ENCODE measurements at places on chromosomes 5 and 9.

DNA sequence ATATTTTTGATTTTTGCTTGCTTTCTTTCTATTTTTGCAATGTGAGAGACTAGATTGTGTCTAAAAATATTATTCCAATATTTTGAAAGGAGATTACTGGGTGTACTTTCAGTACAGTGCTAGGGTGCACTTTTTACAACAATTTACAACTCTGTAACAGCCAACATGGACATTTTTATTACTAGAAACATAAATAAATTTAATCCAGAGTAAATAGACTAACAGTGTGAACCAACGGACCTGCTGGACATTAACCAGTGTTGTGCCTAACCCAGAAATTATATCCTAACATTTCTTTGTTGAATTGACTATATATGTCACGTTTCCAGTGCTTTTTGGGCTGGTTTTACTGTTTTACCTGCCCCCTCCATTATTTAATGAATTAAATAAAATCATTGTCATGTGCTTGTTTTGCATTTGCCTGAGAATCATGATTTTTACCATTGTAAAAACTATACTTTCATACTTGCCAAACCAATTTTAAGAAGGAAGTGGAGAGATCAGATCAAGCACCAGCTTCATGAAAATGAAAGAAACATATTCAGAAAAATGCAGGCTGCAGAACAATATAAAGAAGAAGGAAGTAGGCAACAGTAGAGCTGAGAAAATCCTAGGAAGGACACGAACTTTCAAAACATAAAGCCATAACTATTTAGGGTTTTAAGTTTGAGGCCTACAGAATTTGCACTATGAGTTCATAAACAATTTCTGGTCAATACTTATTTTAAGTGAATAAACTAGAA, 400.8 kb upstream of the PIK3R1 start:
- DNase-seq: no peak

DNA sequence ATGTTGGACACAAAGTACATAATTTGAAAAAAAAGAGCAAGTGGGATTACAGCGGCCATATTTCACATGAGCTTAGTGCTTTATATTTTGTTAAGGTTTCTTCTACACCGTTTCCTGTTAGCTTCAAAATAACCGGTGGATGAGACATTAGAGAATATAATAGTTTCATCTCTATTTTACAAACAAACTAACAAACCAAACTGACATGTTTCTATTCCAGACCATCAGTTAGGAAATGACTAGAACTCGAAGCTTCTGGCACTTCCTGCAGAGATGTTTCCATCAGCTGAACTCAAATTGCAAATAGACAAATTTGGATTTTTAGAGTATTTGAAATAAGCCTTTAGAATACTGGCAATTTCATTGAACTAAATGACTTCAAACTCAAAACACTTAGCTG, 86.5 kb downstream of the MTRR start:
- no peak for DNase-seq

- DNase-seq: no peak
Measured at GRCh38 chr9:87434366-87434765, 63.3 kb upstream of the DAPK1 start.

DNA sequence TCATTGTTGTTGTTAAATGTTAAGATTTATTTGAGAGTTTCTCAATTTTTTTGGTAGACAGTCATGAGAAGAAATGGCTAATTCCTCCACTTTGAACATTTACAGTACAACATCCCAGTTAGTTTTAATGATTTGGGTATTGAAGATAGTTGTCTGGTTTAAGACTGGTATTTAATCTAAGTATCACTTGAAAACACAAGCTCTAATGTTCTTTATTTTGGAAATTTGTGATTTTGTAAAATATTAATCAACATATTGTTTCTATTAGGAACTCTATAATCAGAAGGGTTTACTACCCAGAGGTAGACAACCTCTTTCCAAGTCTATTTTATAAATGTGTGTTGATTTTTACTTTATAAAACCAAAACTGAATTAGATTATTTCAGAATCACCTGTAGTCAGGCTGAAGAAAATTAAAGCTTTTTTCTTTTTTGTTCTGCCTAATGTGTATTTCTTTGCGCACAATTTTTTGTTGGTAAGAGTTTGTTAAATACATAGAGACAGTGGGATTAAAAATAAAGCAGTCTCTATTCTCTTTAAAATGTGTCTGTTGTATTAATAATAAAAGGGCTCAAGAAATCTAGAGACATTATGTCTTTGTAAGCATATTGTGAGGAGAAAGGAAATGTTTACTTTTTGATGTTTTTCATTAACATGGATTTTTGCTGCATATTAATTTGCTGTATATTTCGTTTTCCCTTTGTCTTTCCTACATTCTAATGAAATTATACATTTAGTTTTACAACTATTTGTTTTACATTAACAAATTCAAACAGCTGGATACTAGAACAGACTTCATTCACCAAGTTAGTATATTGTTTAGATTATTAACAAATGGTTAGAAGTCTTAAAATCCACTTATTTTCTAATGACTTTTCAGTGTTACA, 3.9 kb upstream of the PURA start:
- no peak for DNase-seq

DNA sequence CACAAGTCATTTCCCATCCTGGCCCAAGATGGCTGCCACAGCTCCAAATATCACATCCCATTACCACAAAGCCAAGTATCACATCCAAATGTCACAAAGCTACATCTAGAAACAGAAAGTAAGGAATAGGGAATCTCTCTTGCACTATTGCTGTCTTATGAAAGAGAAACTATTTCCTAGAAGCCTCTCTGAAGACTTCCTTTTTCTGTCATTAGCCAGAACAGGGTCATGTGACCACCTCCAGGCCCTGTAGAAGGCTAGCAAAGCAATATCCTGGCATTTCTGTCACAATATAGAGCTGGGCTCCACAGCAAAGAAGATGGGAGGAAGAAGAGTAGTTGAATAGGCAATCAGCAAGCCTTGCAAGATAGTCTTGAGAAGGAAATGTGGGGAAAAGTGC, 99.2 kb downstream of the SH3TC2 start:
- DNase-seq: no peak

DNA sequence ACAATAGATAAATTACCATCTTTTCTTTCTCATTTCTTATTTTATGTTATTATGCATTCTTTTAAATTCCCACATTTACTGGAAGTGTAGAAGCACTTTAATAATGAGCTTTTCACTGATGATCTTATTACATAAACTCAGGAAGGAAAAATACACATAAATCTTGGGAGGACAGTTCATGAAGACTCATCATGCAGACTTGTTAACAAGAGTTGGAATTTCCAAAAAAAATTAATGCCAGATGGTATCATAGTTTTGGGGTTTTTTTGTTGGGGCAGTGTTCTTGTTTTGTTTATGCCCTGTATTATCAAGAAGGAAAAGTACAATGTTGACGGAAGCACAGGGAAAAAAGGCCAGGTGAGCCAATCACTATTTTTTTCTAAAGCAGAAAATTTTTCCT, 35.1 kb downstream of the CEMIP2 start:
- no peak for DNase-seq

DNA sequence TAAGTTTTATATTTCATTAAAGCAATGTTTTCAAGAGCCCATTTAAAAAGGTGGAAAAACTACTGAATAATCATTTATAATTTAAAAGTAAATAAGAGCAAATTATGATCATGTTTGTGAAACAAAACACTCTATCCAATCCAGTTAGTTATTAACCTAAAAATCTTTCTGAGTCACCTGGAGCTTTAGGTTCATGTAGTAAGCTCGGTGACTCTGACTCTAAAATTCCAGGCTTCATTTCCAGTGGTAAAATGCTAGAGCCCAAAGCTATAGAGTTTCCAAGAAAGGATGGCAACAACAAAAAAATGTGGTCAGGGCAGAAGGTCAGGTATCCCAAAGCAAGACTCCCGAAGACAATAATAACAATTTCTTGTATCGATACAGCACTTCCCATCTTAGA, 76.1 kb upstream of the SPOCK1 start:
- no peak for DNase-seq

GRCh38 chr9:87605676-87606075, 108.0 kb downstream of the DAPK1 start:
- DNase-seq: no peak

DNA sequence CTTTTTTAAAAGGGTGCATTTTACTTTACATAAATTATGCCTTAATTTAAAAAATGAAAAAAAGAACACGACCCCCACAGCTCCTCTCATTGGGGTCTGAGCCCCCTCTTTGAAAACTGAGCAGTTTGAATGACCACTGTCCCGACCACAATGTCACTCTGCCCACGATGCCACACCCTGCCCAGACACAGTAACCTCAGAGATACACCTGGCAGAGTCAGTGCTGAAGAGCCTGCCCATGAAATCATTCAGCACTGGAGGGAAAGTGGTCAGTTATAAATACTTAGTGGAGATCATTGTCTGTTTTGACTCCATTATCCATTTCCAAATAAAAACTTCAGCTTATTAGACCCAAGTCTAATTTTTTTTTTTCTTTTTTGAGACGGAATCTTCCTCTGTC, 49.3 kb downstream of the DNAJC21 start:
- no peak for DNase-seq

DNA sequence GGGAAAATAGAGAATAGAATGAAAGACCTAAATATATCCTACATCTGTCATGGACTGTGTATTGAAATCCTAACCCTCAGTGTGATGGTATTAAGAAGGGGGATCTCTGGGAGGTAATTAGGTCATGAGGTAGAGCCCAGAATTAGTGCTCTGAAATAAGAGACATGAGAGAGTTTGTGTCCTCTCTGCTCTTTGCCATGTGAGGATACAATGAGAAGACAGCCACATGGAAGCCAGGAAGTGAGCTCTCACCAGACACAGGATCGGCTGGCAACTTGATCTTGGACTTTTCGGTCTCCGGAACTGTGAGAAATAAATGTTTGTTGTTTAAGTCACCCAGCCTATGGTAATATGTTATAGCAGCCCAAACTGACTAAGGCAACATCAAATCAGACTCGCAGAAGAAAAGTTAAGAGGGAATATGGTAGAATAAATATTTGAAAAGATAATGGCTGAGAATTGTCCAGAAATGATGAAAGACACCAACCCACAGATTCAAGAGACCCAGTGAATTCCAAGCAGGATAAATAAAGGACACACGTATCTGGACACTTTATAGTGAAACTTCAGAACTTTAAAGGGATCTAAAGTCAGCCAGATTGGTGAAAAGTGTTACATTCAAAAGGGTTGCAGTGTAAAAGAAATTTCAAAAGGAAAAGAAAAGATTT, 12.7 kb upstream of the SLC36A1 start:
- DNase-seq: no peak

- no peak for DNase-seq
Measured at GRCh38 chr5:39934830-39935229, 510.1 kb upstream of the DAB2 start.

DNA sequence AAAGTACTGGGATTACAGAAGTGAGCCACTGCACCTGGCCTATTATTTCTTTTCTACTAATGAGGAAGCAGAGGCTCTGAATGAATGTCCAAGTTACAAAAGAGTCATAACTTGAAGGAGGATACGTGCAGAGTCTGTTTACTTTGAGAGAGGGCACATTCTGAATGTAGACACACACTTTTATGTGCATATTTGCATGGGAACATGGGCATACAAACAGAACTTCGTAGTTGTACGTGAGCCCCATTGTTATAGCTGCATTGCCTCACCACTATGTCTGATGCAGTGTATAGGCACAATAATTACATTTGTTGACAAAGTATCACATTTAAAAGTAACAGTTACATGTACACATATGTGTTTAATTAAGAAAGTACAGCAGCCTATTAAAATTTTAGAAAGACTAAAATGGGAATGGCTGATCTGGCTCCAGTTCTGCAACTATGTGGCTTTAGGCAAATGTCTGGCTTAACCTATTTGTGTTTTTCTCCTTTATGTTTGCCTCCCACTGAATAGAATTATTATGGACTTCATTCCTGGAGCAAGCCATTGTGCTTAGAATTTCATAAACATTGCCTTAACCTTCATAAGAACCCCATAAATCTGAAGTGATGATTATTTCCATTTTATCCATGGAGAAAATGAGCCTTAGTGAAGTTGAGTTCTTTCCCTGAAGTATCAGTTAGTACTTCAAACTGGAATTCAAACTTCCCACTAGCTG, 3.0 kb upstream of the DPYSL3 start:
- no peak for DNase-seq

GRCh38 chr5:31487506-31487905, 44.4 kb downstream of the DROSHA start:
- no peak for DNase-seq

DNA sequence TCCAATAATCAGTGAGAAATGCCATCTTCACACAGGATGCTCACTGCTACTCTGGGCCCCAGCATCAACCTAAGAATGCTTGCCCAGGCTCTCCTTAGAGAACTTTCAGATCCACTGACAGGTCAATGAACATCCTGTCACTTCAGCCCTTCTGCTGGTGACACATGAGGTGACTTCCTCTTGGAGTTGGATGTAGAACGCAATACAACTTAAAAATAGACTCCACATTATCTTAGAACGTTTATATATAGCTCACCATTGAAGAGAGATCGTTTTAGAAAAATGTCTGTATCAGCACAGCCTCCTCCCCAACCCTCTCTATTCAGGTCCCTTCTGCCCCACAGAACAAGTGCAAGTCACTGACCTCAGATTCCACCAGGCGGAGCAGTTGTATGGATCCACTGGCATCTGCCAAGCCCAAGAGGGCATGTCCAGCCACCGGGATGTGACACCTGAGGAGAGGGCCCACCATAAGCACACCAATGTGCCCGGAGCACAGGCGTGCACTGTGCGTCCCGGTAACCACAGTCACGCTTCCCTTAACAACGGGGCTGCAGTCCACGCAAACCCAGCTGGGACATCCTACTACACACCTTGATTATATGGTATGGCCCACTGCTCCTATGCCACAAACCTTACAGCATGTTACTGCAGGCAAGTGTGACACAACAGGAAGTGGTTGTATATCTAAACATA, 2.9 kb downstream of the DPH7 start:
- no peak for DNase-seq

GRCh38 chr5:97476852-97477534, 293.9 kb upstream of the RIOK2 start:
- DNase-seq: no peak

GRCh38 chr9:29625292-29625731, 2052.0 kb upstream of the C9orf72 start:
- peak; percentile 65 for DNase-seq

- no peak for DNase-seq
Measured at GRCh38 chr5:140524003-140524402, 23.5 kb upstream of the EIF4EBP3 start.

DNA sequence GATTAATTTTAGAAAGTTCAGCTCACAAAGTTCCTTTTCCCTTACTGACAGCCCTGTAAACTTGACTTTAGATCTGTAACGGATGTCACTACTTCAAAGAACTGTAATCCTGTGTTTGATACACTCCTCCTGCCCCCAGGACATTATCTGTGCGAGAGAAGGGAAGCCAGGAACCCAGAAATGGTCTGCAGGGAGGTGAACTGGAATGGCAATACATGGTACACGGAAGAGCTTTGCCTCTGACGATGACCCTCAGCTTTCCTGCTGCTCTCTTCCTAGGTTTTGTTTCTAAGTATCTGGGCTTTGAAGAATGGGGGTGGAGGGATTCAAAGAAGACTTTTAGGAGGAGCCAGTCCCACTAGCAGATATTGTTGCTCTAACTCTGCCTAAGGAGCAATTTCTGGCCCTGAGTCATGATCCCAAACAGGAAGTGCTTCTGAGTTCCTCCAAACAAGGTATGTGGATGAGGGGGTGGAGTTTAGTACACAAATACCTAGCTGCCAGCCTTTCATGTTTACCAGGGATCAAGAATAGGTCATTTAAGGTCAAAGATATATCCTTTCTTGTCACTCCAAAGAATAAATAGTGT, 43.4 kb upstream of the TMC1 start:
- no peak for DNase-seq

GRCh38 chr9:121684381-121685145, 33.1 kb downstream of the DAB2IP start:
- no peak for DNase-seq

GRCh38 chr5:181134259-181134658, 3.3 kb upstream of the OR2V1 start:
- no peak for DNase-seq

Measured in skeletal muscle cell (primary cell).